ENCODE measurements at places on chromosomes 3 and 15. TPM values are rescaled to one million over a fixed set of nuclear protein-coding genes. Genes with fewer than 3 reads are reported as not detected.

CTXN2 gene
- under 0.01 TPM for total RNA-seq

KLF15 gene
- total RNA-seq: 2.3 TPM

CLSTN2 gene
- 0.07 TPM for total RNA-seq

NAALADL2 gene
- total RNA-seq: 3.4 TPM

MUSTN1 gene
- total RNA-seq: not detected

CCRL2 gene
- 6.4 TPM for total RNA-seq

GABRA5 gene
- not detected for total RNA-seq

SPATA16 gene
- total RNA-seq: not detected
